ENCODE measurements at places on chromosomes 16 and 17.

- DNase-seq = no peak
These were observed 50.6 kb downstream of the RNF112 start for GRCh38 chr17:19461681-19462080.

GRCh38 chr16:57426356-57426755 lies 20.8 kb downstream of the CIAPIN1 start:
- no peak for DNase-seq

GRCh38 chr16:83268169-83268568 lies 539.6 kb upstream of the HSBP1 start:
- DNase-seq = no peak

- no peak for DNase-seq
These were observed 19.2 kb downstream of the ATP6V0D1 start for GRCh38 chr16:67461600-67462278.

- DNase-seq = no peak
These were observed 1.1 kb upstream of the TRPV3 start for GRCh38 chr17:3558603-3559269.

DNA sequence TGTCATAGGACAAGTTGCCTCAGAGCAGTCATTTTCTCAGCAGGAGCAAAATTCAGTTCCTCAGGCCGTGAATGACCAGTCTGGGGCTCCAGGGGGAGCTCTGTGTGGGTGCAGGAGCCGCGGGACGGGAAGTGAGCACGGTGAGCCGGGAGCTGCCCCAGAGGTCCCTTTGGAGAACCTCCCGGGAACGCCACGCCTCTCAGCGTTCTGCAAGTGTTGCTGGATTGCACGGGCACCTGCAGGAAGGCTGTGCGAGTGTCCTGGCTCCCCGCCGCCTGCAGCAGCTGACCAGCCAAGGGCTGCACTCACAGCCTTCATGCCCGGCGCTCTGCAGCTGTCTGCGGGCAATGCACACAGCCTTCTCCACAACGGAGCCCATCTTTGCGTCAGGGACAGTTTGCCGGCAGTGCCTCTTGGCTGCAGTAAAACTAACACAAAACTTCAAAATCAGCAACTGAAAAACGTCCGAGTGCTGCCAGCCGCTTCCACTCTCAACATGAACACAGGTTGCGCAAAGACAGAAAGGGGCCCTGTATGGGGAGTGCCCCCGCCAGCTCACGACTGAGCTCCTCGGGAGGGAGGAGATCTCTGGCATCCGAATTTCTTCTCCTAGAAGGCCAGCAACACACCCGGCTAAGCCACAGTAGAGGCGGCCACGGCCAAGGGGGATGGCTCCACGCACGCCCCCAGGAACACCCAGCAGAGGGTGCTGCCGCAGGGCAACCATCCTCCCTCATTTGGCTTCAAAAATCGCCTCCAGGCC lies 16.0 kb downstream of the NDUFAF8 start:
- DNase-seq = peak; percentile 27

DNA sequence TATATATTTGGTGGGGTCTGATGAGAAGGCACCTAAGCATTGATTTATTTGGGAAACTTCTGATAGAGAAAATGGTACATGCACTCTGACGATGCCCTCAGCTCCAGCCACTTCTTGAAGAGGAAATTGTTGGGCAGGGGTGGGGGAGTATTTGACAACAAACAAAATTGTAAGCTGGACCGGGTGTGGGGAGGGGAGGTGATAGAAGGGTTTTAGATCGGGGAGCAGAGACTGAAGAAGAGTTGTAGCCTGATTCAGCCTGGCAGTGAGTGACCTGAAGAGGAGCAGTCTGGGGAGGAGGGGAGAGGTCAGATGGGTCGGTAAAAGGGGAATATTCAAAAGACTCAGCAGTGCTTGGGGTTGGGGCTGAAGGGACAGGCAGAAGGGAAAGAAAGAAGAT lies 2284.7 kb downstream of the TP53TG3F start:
- DNase-seq = no peak

DNA sequence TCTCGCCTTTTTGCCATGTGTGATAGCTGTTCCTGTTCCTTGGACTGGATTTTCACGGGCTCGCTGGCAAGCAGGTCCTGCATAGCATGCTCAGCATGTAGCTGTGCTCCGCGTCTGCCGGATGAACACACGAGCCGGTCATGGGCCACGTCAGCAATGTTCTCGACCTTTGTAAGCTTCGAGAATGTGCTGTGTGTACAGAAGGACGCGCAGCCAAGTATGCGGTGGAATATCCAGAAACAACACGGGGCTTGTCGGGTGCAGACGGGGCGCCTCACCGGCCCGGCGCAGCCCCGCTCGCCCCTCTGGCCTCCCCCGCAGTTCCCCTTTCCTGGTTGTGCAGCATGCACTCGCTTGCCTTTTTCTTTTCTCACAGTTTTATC lies 42.2 kb downstream of the RPTOR start:
- no peak for DNase-seq

DNA sequence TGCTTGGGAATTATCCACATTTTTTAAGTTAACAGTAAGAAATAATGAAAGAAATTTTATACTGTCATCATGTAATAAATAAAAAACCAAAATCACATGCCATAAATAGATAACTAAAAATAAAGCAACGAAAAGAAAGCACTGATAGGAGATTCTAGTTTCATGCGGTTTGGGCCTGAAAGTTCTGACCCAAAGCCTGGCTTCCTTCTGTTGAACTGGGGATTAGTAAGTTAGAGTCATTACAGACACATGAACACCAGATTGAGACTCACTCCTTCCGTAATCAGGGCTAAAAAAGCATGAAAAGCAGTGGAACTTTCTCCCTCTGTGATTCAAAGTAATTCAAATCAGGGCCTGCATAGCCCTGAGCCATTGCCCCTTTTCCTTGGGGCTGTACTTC lies 13.2 kb upstream of the SLC6A2 start:
- no peak for DNase-seq

GRCh38 chr16:1859650-1860049 lies 12.3 kb downstream of the MEIOB start:
- no peak for DNase-seq

GRCh38 chr16:50699326-50700159 lies 6.1 kb downstream of the NOD2 start:
- DNase-seq = no peak

GRCh38 chr17:17527534-17527933 lies 31.3 kb upstream of the RASD1 start:
- no peak for DNase-seq

- no peak for DNase-seq
These were observed 13.5 kb upstream of the LHX1 start for GRCh38 chr17:36923814-36924221.

GRCh38 chr17:59049798-59050197 lies 56.9 kb downstream of the TRIM37 start:
- no peak for DNase-seq

- DNase-seq = no peak
These were observed 21.6 kb upstream of the TOX3 start for GRCh38 chr16:52568495-52568894.

- no peak for DNase-seq
These were observed 30.3 kb downstream of the HMOX2 start for GRCh38 chr16:4506450-4506849.

DNA sequence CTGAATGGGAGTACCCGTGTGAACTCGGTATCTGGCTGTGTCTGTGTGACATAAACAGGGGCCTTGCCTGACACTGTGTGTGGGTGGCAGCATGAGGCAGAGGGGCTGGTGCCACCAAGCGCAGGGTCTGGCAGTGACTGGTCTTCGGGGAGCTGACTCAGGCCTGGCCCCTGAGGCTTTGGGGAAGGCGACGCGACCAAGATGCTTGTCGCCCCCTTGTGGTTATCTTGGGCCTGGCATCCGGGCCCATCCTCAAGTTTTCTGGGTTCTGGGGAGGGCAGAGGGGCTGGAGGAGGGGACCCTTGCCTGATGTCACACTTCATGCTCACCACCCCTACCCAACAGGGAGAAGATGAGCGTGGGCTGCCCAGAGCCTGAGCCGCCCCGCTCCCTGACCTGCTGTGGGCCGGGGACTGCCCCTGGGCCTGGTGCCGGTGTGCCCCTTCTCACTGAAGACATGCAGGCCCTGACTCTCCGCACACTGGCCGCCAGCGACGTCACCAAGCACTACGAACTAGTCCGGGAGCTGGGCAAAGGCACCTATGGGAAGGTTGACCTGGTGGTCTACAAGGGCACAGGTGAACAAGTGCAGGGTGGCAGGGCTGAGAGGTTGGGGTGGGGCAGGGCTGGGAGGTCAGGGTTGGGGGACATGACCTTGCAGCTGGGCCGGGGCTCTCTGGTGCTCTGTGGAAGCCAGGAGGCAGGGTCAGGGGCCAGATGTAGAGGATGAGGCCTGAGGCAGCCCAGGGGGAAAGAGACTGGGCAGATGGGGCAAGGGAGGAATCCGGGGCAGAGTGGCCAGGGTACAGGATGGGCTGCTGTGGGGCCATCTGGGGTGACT lies 24.9 kb downstream of the SBK1 start:
- DNase-seq = no peak

GRCh38 chr17:8125154-8125946 lies 1.4 kb upstream of the HES7 start:
- no peak for DNase-seq

DNA sequence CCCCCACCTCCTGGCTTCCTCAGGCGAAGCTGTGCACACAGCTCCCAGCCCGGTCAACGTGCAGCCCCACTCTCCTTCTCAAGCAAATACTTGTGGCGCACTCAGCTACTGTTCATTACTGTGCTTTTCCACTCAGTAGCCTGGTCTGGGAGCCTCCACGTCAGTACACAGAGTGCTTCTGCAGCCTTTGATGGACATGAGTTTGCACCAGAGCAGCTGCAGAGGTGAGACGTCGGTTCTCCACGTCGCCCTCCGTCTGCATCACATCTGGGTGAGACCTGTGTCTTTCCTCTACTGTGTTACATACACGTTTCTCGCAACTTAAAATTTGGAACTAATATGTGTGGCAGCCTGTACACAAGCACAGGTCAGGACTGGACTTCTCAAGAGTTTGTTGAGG lies 334.3 kb downstream of the C16orf95 start:
- no peak for DNase-seq

GRCh38 chr16:49194537-49195236 lies 87.0 kb downstream of the CBLN1 start:
- DNase-seq = no peak

Data from NCI-H187 treated with DMSO at 0.1 percent for 48 hours (cell line).